HTR-8/SVneo (cell line): ENCODE measurements at places on chromosomes 13 and 19.
A peak's percentile ranks its signal among the peaks of the same experiment; 100 is the strongest.

GRCh38 chr13:26834646-26835045 is 74.1 kb upstream of the GPR12 start:
- no peak for DNase-seq

- no peak for DNase-seq
Measured at GRCh38 chr13:53822136-53822535, 793.5 kb downstream of the OLFM4 start.

GRCh38 chr19:19866611-19867248 is 1.0 kb downstream of the ZNF253 start:
- DNase-seq = peak; percentile 1

DNA sequence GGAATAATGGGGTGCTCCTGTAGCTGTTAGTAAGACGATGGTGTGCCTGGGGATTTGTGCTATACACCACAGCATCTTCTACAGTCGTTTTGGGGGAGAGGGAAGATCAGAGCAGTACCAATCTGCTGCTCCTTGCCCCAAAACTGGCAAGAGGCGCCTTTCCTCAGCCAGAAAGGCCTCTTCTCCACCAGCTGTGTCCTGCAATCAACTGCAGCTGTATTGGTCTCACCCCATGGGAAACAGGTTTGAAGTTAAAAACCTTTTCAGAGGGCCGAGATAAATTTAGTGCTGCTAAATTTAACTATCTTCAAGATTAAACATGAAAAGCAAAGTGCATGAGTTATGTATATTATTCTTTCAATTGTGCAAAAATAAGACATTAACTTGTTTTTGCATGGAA is 1.2 kb upstream of the RNASEH2B start:
- no peak for DNase-seq

GRCh38 chr19:55626350-55626749 is 2.0 kb upstream of the ZNF784 start:
- DNase-seq = no peak
